T-cell (primary cell): ENCODE measurements at places on chromosomes 12 and 14.

- DNase-seq = no peak
Observed at GRCh38 chr14:33584697-33585096, 366.2 kb downstream of the EGLN3 start.

- no peak for DNase-seq
Observed at GRCh38 chr12:119005085-119005484, 23.7 kb downstream of the SRRM4 start.

- DNase-seq = peak; percentile 59
Observed at GRCh38 chr14:72904840-72905561, 11.1 kb upstream of the DPF3 start.

- DNase-seq = no peak
Observed at GRCh38 chr12:102824218-102824835, 92.7 kb downstream of the PAH start.

DNA sequence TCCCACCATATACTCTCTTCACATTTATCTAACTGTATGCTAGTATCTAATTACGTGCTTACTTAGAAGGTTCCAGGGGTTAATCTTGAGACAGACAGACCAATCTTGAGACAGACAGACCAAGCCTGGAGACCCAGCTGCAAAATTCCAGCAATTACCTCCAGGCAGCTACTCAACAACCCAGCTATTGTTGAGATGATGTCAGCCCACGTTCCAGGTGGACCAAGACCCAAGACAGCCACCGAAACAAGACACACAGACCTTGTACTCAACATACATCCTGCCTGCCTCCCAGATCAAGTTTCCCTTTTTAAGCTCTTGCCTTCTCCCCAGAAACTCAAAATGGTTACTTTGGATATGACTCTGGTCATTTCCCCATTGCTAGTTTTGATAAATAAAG, 64.9 kb upstream of the VASH1 start:
- DNase-seq = no peak

- DNase-seq = no peak
Observed at GRCh38 chr12:78556651-78557050, 307.9 kb upstream of the SYT1 start.

GRCh38 chr14:41604721-41605531, 1.8 kb upstream of the LRFN5 start:
- no peak for DNase-seq

DNA sequence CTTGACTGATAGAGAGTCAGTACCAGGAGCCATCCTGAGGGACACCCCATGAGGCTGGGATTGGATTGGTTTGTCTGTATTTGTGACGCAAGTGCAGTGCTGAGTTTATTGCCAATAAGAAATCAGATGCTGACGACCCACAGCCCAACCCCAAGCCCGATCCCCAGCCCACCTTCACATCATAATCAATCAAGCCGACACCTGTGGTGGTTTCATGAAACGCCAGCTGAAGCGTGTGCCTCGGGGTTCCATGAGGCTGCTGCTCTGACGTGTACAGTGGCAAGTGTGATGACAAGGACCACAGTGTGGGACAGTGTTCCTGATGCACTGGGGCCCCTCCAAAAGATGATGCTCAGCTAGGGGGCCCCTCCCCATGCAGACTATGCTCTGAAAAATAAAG, 62.1 kb upstream of the C14orf180 start:
- no peak for DNase-seq

DNA sequence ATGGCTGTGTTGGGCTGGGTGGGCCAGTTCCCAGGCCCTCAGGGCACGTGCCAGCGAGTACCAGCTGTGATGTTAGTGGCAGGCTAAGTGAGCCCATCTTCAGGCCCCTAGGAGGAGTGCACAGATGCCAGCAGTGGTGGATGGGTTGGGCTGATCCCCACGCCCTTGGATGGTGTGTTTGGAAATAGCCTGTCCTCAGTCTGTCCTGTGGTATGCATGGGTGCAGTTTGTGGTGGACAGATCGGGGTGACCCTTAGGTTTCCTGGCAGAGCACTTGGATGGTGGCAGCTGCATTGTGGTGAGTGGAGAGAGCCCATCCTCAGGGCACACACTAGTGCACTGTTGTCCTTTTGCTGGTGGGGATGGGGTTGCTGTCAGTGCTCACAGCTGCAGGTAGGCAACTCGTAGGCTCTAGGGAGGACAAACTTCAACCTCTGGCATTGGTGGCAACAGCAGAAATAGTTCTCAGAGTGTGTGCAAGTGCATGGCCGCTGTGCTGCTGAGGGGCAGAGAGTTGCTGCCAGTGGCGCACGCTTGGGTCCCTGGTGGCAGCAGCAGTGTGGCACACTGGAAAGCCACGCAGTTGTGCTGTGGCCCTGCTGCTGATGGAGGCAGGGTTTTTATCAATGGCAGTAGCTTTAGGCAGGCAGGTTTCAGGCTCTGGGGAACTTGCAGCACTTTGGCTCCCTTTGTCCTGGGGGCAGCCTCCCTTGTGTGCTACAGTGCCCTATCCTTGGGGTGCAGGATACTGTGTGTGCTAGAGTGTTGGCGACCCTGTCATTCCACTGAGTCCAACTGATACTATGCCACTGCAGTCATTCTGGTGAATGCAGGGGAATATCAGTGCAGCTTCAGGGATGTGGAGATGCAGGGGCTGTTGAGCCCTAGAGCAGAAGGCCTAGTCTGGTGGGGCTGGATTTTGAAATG, 65.5 kb downstream of the FBXO33 start:
- no peak for DNase-seq

DNA sequence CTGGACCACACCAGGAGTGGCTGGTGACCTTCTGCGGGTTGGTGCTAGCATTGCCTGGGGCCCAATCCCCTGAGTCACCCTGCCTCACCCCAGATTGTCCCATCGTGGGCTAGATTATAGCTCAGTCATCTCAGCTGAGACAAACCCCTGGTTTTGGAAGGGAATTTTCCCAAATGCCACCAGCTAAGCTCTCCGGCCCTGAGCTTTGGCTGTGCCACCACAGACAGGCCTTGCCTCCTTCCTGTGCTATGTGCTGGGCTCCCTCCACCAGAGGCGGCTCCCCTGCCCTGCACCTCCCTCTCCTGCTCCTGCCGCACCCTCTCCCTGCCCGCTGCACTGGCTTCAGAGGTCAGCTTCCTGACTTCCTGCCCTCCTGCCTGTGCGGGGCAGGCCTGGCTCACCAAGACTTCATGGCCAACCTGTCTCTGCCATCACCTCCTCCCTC, 196.3 kb downstream of the TSPAN9 start:
- DNase-seq = no peak

DNA sequence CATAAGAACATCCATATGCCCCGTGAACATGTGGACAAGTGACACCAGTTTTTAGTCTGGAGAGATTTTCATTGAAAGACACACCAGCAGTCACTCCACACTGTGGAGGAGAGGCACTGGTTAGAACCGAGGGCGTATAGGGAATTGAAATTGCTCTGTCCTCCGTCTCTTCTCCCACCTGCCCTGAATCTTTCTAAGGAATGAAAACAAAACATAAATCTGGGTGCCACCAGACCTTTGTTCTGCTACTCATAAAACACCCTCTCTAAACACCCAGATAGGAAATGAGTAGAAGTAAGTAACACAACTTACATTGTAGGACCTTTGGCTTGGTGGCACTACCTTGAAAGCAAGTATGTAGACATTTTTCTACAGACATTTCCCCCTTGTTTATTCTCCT, 37.1 kb upstream of the STON2 start:
- no peak for DNase-seq

DNA sequence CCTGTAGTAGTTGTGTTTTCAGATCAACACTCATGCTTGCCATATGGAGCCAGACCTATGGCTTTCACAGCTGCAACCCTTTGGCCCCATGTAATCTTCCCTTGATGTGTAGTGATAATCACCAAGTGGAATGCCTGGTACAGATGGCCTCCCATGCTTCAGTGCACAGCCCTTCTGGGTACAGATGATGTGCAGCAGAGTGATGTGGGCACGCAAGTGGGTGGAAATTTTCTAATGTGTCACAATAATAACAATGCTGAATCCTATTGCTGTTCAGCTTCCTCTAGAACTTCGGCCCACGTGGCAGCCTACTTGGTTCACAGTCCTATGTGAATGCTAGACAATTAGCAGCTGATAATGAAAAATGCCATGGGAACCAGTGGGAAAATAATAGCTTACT, 188.1 kb downstream of the SNAPC1 start:
- DNase-seq = no peak

DNA sequence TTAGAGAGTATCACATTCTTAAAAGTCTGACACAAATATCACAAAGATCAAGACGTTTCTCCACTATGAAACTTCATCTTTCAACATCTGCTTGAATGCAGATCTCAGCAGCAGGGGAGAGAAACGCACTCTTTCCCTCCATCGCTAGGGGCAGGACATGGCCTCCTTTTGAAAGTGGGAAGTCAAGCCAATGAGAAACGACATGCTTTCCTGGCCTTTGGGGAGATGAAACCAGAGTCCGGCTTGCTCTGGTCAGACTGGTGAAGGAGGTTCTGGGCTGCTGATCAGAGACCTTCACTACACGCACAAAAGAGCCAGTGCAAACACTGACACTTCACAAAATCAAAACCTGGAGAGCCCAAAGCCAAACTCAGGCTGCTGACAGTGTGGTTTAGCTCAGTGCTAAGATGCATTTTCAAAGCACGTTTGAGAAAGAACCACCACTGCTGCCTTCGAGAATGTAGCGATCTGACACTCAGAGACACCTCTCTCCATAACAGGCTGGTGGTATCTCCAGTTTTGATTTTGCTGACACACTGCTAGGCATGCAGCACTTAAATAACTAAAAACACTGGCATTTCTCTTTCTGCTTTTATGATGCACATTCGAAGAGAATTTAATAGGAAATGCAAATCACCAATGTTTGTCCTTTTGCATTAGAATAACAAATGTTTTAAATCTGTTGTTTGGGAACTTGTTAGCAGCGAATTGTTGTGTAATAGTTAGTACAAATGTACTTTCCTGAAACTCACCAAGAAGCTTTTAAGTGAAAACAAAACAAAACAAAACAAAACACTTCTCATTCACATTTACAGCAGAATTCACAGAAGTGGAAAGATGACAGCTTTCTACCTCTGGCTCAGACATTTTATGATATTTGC, 93.9 kb upstream of the OVCH1 start:
- no peak for DNase-seq

GRCh38 chr14:23353433-23353780, 720 bp upstream of the SLC22A17 start:
- no peak for DNase-seq

GRCh38 chr14:84555493-84555892, 974.5 kb upstream of the FLRT2 start:
- DNase-seq = no peak

GRCh38 chr14:57831981-57832380, 33.9 kb downstream of the SLC35F4 start:
- DNase-seq = no peak

DNA sequence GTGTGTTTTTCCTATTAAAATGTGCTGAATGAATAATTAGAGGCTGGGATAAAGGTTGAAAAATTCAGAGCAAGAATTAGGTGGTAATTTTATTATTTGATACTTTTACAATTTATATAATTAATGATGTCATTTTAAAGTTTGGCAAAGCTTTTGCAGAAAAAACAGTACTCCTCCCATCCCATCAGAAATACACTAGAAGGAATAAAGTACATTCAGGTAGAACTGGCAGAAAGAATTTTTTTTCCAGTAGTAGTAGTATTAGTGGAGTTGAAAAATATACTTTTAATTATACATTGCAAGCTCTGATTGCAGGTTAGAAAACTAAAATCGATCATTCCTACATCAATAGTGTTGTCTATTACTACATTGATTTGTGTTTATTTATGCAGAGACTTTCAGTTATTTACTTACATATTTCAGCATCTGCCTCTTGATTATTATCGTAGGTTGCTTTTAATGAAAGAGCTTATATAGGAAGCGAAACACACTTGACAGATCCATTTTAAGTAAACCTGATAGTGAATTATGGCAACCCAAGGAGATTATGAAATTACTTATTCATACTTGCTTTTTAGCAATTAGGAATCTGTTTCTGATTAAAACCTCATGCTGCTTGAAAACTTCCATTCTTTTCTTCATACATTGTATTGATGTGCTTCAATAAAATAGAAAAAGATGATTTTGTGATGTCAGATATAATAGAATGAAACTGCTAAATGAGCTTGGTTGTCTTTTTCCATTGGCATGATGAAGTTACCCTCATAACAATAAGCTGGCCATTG, 10.1 kb downstream of the FOXG1 start:
- DNase-seq = no peak

DNA sequence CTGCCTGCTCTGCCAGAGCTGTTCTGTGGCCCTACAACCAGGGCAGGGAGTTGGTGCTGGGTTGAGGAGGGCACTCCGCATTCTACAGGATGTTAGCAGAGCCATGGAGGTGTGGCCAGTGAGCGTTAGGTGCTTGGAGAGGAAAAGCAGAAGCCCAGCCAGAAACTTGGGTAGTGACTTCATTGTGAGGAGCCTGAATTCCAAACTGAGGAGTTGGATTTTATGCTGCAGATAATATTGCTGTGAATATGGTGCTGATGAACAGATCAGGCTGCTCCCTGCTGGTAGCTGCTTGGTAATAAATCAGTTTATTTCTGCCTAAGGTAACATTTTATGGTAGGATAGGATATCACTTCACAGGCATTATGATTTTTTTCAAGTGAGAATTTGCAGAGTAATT, 7.1 kb upstream of the CCDC175 start:
- no peak for DNase-seq

DNA sequence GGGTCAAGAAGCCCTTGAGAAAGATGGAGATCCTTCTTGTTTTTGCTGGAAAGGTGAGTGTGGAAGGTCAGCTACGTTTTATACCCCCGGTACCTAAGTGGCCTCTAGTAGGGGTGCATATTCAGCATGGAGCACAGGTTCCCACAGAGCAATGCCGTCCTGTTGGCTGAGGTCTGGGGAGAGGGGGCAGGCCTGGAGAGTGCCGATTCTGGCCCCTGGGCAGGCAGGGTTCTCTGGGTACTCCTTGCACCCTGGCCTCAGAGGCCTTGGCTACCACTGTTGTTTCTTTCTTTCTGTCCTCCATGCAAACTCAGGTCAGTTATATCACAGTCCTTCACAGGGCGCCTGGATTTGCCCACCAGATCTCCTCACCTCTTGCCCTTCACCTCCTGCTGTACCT, 8.5 kb downstream of the RBP5 start:
- no peak for DNase-seq

GRCh38 chr12:132711080-132711843, 620 bp downstream of the PGAM5 start:
- DNase-seq = peak; percentile 29

DNA sequence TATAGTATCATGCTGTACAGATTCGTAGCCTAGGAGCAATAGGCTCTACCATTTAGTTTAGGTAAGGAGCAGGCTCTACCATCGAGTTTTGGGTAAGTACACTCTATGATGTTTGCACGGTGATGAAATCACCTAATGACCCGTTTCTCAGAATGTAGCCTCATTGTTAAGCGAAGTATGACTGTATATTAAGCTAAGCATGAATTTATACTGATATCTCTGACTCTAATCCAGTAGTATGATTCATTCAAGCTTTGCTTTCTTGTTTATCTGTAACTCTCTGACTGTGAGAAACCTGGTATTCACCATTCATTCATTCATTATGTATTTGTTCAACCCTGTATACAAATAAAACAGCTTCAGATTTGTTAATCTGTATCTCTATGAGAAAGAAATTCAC, 283.9 kb upstream of the PRICKLE1 start:
- no peak for DNase-seq
